H1 (cell line): ENCODE measurements at places on chromosomes 7 and 10.

- no peak for DNase-seq
Observed at GRCh38 chr10:132258423-132258822, 49.3 kb downstream of the STK32C start.

DNA sequence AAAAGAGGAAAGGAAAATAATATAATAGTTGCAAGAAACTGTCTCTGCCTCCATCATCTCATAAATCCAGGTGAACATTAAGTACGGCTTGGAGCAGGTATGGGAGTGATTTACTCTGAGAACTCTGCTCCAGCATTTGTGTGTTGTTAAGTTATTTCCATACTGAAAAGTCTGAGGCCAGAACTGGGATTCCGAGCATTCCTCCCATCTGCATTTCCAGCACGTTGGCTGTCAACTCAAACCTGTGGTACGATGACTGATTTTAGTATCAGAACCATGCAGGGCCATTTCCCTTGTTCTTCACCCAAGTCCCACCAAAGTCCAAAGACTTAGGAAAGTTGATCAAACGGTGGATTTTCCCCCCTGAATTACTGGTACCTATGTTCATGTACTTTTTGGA is 104.9 kb downstream of the CREB5 start:
- DNase-seq, result no peak

DNA sequence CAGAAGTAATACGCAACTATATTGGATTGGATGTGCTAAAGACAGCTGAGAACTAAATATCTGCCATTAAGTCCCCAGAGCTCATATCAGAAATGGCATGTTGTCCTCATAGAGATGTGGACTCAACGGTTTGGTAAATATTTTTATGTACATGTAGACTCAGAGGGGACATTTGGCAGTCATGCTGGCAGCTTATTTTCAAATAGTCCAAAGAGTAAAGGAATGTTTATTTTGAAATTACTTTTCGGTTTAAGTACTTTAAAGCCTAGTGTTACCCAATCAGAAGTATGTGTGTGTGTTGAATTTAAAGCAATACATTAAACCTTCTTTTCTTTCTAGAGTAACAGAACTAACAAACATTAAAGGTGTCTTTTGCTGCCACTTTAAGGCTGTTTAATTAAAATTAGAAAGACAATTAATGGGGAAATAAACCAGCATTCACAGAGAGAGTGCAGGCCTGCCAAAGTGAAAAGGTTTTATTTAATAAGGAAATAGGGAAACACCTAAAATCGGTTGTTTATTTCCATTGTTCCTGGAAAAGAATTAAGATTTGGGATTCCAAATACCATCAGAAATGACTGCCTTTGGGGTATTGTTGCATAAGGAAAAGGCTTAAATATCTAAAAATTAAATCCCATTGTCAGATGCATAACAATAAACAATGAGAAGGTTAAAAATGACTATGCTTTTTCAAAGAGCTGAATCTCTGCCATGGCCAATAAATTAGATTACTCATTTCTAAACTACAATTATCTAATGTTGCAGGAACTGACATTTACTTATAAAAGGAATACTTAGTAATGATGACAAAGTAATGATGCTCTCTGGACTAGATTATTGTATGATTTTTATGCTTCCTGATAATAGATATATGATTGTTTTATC is 113.4 kb upstream of the AHR start:
- DNase-seq, result no peak

GRCh38 chr7:64638822-64639221 is 27.1 kb upstream of the ZNF107 start:
- no peak for DNase-seq

DNA sequence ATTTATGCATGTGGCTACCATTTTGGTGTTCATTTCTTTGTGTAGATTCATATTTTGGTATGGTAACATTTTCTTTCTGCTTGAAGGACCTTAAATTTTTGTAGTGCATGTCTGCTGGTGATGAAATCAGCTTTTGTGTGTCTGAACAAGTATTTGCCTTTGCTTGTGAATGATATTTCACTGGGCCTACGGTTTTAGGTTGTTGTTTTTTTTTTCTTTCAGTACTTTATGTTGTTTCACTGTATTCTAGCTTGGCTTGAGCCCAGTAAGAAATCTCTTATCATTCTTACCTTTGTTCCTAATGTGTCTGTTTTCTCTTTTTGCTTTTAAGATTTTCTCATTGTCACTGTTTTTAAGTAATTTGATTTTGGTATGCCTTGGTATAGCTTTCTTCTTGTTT is 31.9 kb downstream of the SAMD8 start:
- no peak for DNase-seq

- no peak for DNase-seq
Observed at GRCh38 chr10:44030132-44030531, 354.8 kb downstream of the CXCL12 start.

DNA sequence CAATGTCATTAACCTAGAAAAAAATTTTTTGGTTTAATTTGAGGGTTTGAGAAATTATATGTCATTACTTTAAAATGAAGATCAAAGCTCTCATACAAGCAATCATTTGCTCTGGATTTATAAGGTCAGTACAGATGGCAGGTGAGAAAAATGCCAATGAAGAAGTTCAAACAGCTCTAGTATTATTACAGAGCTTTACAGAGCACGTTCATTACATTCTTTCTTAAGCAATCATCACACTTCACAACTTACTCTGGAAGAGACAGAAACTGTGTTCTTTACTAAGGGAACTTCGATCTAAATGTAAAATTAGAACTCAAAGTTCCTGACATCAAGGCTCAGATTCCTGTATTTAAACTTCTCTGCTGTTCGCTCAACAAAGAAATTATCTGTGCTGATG is 153.4 kb downstream of the ATE1 start:
- no peak for DNase-seq

DNA sequence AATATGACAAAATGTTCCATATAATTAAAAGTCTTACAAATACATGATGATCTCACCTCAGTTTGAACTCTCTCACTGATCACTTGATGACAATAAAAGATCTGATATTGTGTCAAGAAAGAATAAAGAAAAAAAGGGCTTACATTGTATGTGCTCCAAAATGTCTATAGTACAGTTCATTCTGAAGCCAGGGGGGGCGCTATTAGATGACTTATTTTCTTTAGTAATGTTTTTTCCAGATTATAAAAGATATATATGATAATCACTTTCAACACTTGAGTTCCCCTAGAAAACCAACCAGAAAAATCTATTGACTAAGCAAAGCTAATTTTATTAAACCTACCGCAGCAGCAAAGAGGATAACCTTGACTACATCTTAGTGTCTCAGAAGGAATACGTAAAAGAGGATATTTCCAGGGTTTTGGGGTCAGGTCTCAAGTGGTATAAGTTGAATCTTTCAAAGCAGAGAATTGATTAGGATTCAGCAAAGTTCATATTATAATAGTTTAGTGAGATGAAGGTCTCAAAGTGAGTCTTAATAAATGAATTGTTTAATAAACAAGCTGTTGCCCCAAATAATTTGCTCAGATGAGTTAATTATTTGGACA is 55.8 kb downstream of the PTN start:
- no peak for DNase-seq
